ENCODE measurements at places on chromosomes 5 and 9.

DNA sequence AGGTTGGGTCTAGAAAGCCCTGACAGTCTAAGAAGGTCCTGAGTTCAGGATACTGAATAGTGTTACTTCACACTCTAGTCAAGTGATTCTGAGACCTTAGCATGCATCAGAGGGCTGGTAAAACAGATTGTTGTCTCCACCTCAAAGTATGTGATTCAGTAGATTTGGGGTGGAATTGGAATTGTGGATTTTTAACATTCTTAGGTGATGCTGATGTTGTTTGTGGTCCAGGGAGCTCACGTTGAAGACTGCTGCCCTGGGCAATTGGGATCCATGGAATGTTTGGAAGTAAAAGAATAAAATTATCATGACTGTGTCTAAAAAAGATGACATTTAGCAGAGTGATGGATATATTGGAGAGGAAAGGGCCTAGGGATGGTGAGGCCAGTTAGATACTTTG lies 75.6 kb downstream of the VCAN start:
- no peak for DNase-seq

- DNase-seq, result no peak
Measured at GRCh38 chr5:7882926-7883325, 14.0 kb downstream of the MTRR start.

- no peak for DNase-seq
Measured at GRCh38 chr9:35609001-35609819, 4.1 kb downstream of the TESK1 start.

- no peak for DNase-seq
Measured at GRCh38 chr5:97118261-97119006, 24.0 kb downstream of the LIX1 start.

DNA sequence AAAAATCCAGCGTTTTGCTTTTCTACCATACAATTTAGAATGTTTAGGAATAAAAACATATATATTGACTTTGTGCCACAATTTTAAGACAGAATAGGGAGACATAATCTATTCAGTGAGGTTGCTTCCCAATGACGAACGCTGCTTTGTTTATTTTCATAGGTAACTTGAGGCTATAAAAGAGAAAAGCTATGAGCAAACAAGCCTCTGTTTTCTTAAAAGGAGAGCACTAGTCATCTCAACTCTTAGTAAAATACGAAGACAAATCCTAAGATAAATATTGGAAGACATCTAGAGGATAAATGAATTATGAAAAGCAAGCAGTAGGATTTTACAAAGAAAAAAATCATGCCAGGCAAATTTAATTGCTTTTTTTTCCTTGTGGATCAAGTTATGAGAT lies 363.6 kb downstream of the ANXA1 start:
- DNase-seq, result no peak

GRCh38 chr5:101637599-101637998 lies 658.5 kb downstream of the SLCO4C1 start:
- no peak for DNase-seq

GRCh38 chr9:36191290-36191645 lies 547 bp downstream of the CLTA start:
- DNase-seq, result peak; percentile 43

DNA sequence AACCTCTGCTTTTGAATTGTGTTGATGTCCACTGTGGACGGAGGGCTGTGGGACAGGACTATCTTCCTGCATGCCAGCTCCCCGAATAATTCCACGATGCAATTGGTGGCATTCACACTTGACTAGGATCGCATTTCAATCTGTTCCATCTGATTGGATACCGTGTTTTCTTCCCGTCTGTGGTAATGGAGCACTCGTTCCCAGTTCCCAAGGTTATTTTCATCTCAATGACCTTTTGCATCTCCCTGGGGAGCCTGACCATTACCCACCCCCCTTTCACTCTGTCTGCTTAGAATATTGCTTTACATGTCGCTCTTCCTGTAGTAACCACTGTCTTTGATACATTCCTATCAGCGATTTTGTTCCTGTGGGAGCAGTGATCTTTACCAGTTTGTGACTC lies 402.2 kb upstream of the WWC1 start:
- DNase-seq, result no peak

DNA sequence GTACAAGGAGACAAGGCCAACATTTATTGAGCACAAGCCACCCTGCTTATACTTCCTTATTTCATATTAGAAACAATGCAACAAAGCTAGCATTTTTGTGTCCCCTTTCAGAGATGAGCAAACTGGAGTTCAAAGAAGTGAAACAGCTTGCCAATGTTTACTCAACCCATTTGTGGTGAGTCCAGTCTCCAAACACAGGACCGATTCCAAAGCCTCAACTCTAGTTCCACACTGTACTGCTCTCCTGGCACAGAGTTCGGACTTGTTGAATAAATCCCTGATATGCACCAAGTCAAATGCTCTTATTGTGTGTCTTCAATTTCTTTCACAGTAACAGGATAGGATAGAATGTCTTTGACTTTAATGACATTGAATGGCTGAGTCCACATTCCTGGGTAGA lies 604.8 kb upstream of the BRINP1 start:
- DNase-seq, result no peak

DNA sequence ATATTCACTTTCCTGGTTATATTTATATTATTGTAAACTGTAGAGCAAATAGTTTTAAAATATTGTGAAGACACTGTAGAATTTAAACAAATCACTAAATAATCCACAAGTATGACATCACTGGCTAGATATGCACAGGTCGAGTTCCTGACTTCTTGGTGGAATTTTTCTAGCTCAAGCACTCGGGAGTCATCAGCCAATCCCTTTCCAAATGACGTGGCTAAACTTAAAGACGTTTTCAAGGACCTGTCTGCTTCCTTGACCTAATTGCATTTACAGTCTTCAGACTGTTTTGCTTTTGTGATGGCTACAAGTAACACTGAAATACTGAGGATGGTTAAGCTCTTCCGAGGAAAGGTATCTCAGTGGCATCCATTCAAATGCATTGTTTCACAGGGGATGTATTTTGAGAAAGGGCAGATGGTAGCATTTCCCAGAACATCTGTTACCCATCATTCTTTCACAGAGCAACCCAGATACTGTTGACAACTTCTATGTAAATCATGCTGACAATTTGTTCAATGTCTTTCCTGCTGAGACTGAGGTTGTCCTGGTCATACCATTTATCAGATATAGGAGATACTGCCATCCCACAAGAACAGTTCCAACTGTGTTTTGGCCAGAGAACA lies 262.8 kb downstream of the CDH10 start:
- peak; percentile 11 for DNase-seq

DNA sequence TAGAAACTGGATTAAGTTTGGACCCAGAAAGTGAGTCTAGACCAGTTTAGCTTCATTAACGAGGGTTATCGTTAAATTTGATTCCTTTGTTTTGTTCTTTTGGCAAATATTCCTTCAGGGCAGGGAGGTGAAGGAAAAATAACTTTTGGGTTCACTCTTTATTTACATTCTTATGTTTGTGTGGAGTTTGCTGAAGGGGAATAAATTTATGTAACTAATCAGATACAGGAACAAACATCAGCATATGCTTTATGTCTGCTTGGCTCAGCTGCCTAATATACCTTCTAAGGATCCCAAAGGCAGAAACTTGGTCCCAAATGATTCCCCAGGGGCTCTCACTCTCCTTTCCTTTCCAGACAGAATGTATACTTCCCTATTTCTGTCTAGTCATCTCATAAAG lies 132.4 kb downstream of the MCTP1 start:
- DNase-seq, result no peak

DNA sequence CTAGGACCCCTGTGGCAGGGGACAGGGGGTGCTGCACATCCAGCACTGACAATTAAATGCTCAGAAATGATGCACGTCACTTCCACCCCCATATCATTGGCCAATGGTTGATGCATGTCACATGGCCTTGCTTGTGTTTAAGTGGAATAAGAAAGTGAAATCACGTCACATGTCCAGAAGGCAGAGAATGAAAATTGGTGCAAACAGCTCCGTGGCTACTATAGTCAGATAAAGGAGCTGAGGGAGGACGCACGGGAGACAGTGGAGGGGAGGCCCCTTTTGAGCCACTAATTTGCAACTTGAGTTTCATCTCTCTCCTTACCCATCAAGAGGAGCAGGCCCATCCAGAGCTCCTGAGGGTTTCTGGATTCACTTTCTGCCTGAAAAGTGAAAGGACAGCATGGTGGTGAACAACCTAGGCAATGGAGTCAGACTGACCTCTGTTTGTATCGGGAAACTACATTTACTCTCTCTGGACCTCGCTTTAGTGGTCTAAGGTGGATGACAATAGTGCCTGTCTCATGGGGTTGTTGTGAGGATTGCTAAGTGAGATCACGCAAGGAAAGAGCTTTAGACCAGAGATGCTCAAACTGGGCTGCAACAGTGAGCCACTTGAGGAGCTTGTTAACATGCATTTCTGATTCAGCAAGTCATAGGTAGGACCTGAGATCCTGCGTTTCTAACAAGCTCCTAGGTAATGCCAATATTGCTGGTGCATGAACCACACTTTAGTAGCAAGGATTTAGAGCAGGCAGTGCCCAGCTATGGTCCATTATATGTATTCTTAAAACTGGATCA lies 133.9 kb upstream of the ADRA1B start:
- no peak for DNase-seq

GRCh38 chr9:14323083-14323971 lies 9.4 kb upstream of the NFIB start:
- DNase-seq, result no peak

- DNase-seq, result no peak
Measured at GRCh38 chr9:35755071-35755470, 995 bp upstream of the MSMP start.

GRCh38 chr5:36273809-36274526 lies 27.7 kb downstream of the RANBP3L start:
- DNase-seq, result no peak

DNA sequence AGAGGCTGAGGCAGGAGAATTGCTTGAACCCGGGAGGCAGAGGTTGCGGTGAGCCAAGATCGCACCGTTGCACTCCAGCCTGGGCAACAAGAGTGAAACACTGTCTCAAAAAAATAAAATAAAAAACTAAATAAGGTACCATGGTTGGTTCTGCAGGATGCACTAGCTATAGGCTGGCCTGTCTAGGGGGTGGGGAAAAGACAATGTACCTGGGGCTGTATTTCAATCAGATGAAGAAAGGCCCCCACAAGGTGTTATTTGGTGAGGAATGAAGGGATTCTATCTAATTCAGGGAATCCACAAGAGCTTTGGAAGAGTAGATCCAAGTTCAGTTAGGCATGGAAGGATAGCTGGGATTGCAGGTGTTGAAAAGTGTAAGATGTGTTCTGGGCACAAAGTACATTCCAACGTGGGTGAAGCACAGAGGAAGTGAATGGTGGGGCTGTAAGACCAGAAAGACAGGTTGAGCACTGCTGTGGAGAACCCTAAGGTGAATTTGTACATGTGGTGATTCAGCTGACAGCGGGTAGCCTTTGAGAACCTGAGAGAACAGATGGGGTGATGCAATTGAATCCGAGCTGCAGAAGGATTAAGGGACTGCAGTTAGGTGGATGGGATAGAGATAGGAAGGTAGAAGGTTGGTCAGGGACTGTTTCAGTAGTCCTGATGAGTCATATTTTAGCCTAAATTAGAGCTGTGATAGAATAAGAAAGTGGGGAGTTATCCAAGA lies 71.8 kb downstream of the CAST start:
- no peak for DNase-seq

- no peak for DNase-seq
Measured at GRCh38 chr9:4614627-4615026, 47.5 kb upstream of the PLPP6 start.

DNA sequence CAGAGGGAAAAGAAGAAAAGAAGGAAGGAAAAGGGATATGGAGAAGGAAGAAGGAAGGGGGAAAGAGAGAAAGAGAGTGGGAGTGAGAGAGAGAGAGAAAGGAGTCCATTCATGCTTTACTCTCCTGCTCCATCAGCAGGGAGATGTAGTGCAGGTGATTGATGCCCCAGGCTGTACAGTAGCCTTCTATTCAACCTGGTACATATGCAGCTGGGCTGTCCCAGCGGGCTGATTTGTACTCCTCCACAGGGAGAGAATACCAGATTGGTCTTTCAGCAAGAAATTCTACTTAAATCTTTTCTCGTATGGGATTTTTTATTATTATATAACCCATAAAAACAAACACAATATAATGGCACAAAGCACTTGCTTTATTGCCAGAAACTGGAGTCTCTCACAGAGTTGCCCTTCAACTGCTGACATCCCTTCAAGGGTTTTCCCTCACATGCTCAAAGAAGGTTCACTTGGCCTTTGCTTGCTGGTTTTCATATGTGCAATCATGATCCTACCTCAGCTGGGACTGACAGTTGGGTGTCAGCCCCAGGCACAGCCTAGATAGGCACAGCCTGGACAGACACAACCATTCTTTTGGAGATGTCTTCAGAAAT lies 380.1 kb upstream of the RIOK2 start:
- no peak for DNase-seq

DNA sequence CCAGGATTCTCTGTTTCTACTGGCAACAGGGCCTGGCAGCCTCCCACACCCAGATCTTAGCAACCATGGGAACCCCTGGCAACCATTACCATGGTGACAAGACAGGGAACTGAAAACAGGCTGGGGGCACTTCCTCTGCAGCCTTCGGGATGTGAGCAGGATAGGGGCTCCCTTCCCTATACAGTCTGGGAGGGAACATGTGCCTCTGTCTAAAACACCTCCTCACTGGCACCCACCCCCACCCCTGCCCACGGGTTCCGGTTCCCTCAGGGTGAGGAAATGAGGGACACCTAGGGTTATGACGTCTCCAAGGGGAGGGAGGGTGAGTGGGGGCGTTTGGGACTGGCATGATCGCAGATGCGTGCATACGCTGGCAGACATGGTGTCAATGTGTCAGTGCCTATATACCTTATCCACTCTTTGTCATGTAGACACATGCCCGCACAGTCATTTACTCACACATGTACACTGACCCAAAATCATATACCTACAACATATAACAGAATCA lies 3.0 kb upstream of the DNAJB5 start:
- DNase-seq, result peak; percentile 58

DNA sequence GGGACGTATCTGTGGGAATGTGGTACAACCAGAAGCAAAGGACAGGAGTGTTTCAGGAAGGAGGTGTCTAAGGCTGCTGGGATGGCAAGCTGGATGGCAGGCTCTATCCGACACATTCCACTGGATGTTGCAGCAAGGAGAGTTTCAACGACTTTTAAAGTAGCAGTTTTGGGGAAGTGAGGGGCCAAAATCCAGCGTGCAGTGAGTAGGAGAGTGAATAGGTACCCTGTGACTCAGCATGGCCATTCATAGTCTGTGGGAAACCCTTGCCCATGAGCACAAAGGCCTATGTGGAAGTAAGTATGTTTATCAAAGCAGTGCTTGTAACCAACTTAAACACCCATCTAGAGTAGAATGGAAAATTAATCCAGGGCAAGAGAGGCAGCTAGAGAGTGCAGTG lies 664.7 kb downstream of the ACTL7B start:
- DNase-seq, result no peak

DNA sequence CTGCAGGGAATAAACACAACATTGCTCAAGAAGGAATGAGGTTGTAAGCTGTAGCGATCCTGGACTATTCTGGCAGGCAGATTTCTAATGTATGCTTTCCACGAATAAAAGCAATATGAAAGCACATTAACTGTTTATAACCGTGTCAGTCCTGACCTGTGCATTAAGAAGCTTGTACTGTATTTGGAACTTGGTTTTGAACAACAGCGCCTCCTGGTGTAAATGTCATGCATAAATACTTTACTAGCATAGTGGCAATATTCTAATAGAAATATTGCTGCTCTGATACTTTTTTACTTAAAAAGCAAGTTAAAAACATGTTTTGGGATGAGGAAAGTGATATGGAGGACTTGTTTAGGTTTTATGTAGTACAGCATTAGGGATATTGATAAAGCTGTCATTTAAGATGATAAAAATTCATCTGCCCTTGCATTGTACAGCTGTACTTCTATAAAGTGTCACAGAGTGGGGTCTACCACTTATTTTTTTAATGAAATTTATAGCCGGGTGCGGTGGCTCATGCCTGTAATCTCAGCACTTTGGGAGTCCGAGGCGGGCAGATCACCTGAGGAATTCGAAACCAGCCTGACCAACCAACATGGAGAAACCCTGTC lies 70.7 kb upstream of the GNE start:
- DNase-seq, result peak; percentile 68

All from neural progenitor cell (in vitro differentiated cells).